ENCODE measurements at places on chromosomes 2 and 18. TPM values are rescaled to one million over a fixed set of nuclear protein-coding genes. Genes with fewer than 3 reads are reported as not detected.
A peak's percentile ranks its signal among the peaks of the same experiment; 100 is the strongest.

The IL36G gene
- polyA plus RNA-seq = not detected

The KCNG3 gene
- 0.44 TPM for polyA plus RNA-seq

The NYAP2 gene
- polyA plus RNA-seq = 0.10 TPM

The RAPGEF4 gene
- 24.6 TPM for polyA plus RNA-seq

DNA sequence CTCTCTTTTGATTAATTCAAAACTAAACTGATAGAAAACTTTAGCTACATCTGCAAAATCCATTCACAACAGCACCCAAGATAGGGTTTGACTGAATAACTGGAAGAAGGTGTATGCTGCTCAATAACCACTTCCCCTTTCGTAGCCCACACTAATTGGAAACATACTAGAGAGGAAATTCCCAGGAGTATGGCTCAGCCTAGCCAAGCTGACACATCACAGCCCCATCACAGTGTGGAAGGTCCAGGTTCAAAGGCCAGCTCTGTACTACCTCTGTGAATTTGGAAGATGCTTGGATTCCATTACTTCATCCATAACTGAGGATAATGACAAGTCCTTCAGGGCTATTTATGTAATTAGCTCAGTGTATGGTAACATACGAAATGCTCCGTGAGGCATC is 185.4 kb downstream of the FBXO15 start:
- no peak for DNase-seq
- no peak overlapping the region for H3K27ac ChIP-seq
- no peaks in the 10 kb centered on the region for H3K4me1 ChIP-seq
- no peaks in the 10 kb centered on the region for H3K36me3 ChIP-seq

DNA sequence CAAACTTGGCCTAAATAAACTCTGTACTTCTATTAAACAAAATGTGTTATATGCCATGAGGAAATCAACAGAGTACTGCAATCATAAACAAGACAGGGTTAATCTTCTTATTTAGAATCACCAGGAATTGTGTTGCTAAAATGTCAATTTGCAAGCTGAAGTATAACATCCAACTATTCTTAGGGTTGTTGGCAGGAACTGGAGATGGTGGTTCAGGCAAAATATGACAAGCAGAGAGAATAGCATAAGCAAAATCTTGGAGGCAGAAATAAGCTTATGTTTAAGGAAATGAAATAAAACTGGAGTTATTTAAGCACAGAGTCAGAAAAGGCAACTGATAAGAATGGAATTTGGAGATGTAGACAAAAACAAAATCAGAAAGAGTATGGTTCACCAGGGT is 463.8 kb upstream of the SLC8A1 start:
- H3K4me1 ChIP-seq = no peaks in the 10 kb centered on the region
- H3K36me3 ChIP-seq = no peaks in the 10 kb centered on the region
- no peak for DNase-seq
- no peak overlapping the region for H3K4me3 ChIP-seq

- no peak overlapping the region for H3K4me3 ChIP-seq
- H3K27me3 ChIP-seq = no peaks in the 10 kb centered on the region
- H3K4me1 ChIP-seq = peaks cover 10% of the 10 kb centered on the region
These were observed 59.4 kb upstream of the TMEM17 start for GRCh38 chr2:62565309-62565908.

GRCh38 chr2:128623776-128624761 is 305.4 kb upstream of the HS6ST1 start:
- no peak overlapping the region for H3K4me3 ChIP-seq
- H3K4me1 ChIP-seq = no peaks in the 10 kb centered on the region

GRCh38 chr18:56118422-56118821 is 520.0 kb downstream of the TXNL1 start:
- DNase-seq = peak; percentile 23
- H3K36me3 ChIP-seq = no peaks in the 10 kb centered on the region
- H3K4me3 ChIP-seq = no peak overlapping the region
- H3K4me1 ChIP-seq = no peaks in the 10 kb centered on the region
- no peaks in the 10 kb centered on the region for H3K27me3 ChIP-seq

GRCh38 chr18:42632801-42633200 is 482.7 kb downstream of the RIT2 start:
- DNase-seq = no peak
- H3K27ac ChIP-seq = no peak overlapping the region
- H3K4me1 ChIP-seq = no peaks in the 10 kb centered on the region
- no peak overlapping the region for H3K4me3 ChIP-seq

- H3K4me1 ChIP-seq = no peaks in the 10 kb centered on the region
- no peak for DNase-seq
- no peak overlapping the region for H3K4me3 ChIP-seq
- H3K27ac ChIP-seq = no peak overlapping the region
- no peaks in the 10 kb centered on the region for H3K36me3 ChIP-seq
These were observed 29.1 kb upstream of the SELENOI start for GRCh38 chr2:26316845-26317244.

DNA sequence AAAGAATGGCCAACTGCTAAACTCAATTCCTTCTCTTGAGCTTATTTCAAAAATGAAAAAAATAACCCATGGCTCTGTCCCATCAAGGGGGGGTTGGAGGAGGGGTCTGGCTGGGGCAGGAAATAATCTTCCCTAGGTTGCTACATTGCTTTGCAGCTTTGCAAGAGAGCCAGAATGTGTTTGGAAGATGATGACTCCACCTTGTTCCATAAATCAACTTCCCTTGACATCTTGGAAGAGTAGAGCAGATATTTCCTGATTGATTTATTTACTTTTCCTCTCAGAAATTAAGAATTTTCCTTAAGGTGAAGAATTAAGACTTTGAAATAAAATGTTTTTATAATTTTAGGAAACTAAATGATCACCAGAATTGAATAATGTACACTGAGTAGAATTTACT is 41.3 kb downstream of the ESCO1 start:
- no peaks in the 10 kb centered on the region for H3K27me3 ChIP-seq
- H3K36me3 ChIP-seq = no peaks in the 10 kb centered on the region
- no peak overlapping the region for H3K27ac ChIP-seq
- DNase-seq = no peak

DNA sequence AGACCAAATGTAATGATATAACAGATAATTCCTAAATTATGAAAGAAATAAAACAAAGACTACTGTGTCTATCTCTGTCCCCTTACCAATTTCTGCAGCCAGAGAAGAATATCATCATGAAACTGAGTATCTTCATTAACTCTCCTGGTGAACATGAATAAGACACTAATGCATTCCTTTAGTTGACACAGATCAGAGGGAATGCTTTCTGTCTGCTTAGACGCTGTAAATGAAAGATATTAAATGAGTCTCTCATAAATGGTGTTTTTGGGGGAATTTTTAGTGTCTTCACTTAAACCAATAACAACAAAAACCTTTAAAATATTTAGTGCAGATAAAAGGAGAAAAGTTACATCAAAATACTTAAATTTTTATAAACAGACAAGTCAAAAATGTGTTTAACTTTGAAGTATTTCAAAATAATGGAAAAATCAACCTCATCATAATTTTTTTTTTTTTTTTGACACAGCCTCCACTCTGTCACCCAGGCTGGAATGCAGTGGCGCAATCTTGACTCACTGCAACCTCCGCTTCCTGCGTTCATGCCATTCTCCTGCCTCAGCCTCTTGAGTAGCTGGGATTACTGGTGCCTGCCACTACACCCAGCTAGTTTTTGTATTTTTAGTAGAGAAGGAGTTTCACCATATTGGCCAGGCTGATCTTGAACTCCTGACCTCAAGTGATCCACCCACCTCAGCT is 16.0 kb downstream of the EPG5 start:
- H3K4me1 ChIP-seq = no peaks in the 10 kb centered on the region
- H3K36me3 ChIP-seq = no peaks in the 10 kb centered on the region
- H3K27ac ChIP-seq = no peak overlapping the region
- H3K4me3 ChIP-seq = no peak overlapping the region
- no peak for DNase-seq

DNA sequence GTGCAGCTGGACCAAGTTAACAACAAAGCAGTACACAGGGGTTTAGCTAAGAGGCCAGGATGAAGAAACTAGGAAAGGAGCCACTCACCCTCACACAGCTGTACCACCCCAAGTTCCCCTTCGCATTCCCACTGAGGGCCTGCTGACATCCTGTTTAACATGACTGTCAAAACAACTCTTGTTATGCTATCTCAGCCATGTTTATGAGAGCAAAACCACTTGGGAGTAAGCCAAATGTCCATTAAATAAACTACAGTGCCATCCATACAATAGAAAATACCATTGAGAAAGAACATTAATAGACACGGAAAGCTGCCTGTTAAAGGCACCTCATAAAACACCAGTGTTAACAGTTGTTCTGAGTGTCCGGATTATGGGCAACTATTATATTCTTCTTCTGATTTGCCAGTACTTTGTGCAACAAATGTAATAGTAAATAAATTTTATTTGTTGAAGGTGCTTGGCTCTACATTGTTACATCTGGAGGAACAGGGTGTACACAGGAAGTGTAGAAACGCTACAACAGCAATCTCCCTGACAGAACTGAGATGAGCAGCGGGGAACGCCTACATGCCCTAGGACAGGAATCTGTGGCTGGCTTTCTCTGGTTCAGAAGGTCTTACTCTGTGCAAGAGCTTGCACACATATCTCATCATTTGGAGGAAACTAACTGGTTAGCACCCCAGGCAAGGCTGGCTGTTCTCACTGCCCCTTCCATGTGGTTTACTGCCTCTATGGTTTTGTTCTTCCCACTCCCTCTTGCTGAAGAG is 85.6 kb downstream of the EHD3 start:
- no peaks in the 10 kb centered on the region for H3K4me1 ChIP-seq
- H3K36me3 ChIP-seq = no peaks in the 10 kb centered on the region
- no peaks in the 10 kb centered on the region for H3K27me3 ChIP-seq
- DNase-seq = no peak
- H3K4me3 ChIP-seq = no peak overlapping the region

- peaks cover 2% of the 10 kb centered on the region for H3K4me1 ChIP-seq
- no peak overlapping the region for H3K4me3 ChIP-seq
- no peak overlapping the region for H3K27ac ChIP-seq
- DNase-seq = no peak
- no peaks in the 10 kb centered on the region for H3K36me3 ChIP-seq
- H3K27me3 ChIP-seq = no peaks in the 10 kb centered on the region
These were observed 167.1 kb upstream of the COPS8 start for GRCh38 chr2:236918545-236918944.

DNA sequence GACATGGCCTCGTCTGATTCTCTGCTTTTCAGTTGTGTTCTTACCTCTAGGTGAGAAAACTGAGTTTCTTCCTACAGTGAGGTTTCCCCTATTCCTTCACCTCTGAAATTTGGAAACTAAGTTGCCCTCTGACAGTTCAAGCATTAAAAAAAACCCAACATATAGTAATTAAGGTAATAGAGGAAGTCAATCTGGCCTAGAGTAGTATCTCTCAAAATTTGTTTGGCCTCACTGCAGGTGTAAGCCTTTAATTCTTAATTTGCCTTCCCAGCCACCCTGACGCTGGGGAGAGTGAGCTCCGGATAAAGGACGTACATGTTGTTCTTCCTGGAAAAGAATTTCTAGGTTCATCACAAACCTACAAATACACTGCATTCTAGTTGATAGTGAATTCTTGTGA is 1.4 kb downstream of the CAD start:
- no peak for DNase-seq
- no peak overlapping the region for H3K4me3 ChIP-seq
- H3K4me1 ChIP-seq = peaks cover 3% of the 10 kb centered on the region
- no peak overlapping the region for H3K27ac ChIP-seq
- no peaks in the 10 kb centered on the region for H3K36me3 ChIP-seq

DNA sequence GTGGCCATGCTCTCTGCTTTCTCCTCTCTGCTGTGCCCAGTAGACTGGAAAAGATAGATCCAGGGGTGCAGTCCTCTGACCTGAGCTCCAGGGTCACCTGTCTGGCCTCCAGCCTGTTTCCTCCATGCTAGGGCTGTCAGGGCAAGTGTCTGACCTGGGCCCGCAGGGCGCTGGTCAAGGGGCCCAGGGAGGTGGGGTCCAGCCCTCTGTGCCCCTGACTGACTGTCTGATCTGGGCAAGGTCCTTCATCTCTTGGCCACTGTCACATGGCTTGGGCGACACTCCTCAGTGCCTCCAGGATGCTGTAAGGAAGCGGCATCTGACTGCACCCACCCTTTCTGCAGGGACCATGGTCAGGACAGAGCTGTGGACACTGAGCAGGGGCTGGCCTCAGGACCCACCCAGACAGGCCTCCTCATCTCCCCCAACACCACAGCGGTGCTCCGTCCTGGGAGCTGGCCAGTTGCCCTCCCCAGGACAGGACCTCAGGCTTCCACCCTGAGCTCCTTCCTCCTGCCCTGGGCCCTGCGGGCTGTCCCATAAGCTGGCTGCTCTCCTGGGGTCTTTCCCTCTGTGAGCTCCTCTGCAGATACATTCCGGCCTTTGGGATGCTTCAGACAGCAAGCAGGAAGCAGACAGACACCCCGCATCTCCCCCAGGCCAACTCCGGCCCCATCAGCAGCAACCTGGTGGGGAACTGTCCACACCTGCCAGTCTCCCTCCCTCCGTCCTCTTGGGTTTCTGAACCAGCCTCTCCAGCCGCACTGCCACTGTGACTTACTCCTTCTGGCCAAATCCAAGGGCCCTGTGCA is 21.2 kb upstream of the ALPI start:
- H3K27ac ChIP-seq = no peak overlapping the region
- H3K4me3 ChIP-seq = no peak overlapping the region
- peaks cover 1% of the 10 kb centered on the region for H3K4me1 ChIP-seq
- H3K36me3 ChIP-seq = no peaks in the 10 kb centered on the region

DNA sequence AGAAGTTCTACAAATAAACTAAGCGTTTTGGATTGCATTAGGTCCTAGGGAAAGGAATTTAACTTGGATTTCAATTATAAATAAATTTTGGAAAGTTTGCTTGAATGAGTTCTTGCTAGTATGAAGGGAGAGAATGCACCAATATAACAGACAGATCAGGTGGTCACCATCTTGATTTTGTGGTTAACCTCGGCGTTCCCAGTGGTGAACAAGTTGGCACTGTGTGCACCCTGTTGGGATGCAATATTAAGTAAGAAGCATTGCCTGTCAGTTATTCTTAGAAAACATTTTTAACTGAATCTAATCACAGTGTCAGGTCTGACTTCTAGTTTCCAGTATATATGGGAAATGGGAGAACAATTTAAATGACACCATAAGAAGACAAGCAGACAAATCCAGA is 673.4 kb downstream of the SLC4A3 start:
- H3K27ac ChIP-seq = no peak overlapping the region
- H3K4me1 ChIP-seq = no peaks in the 10 kb centered on the region
- no peaks in the 10 kb centered on the region for H3K27me3 ChIP-seq
- H3K4me3 ChIP-seq = no peak overlapping the region

DNA sequence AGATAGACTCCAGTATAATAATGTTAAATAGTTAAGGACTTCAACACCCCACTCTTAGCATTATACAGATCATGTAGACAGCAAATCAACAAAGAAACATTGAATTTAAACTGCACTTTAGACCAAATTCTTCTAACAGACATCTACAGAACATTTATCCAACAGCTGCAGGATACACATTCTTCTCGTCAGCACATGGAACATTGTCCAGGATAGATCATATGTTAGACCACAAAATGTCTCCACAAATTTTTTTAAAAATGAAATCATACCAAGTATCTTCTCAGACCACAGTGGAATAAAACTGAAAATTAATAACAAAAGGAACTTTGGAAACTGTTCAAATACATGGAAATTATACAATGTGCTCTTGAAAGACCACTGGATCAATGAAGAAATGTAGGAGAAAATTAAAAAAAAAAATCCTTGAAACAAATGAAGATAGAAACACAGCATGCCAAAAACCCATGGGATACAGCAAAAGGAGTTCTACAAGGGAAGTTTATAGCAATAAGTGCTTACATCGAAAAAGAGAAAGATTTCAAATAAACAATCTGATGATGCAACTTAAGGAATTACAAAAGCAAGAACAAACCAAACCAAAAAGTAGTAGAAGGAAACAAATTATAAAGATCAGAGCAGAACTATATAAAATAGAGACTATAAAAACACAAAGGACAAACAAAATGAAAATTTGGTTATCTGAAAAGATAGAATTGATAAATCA is 12.3 kb upstream of the SPP2 start:
- no peak overlapping the region for H3K27ac ChIP-seq
- no peaks in the 10 kb centered on the region for H3K36me3 ChIP-seq
- no peaks in the 10 kb centered on the region for H3K27me3 ChIP-seq
- DNase-seq = no peak
- H3K4me3 ChIP-seq = no peak overlapping the region

Measured in ovary (tissue), 10 donors.